Tibial nerve (tissue), 4 donors: ENCODE measurements at places on chromosomes 6 and 20. TPM values are rescaled to one million over a fixed set of nuclear protein-coding genes. Genes with fewer than 3 reads are reported as not detected.

The UNC5CL gene
- 1.5 TPM for total RNA-seq

The SRSF6 gene
- 98.5 TPM for total RNA-seq

The MACROD2 gene
- 14.1 TPM for total RNA-seq

The BMP5 gene
- 1.2 TPM for total RNA-seq

The RIN2 gene
- 65.1 TPM for total RNA-seq

- DNase-seq, result no peak
- H3K4me3 ChIP-seq, result no peak overlapping the region
- peaks cover 85% of the 10 kb centered on the region for H3K36me3 ChIP-seq
- H3K27me3 ChIP-seq, result no peaks in the 10 kb centered on the region
- no peaks in the 10 kb centered on the region for H3K4me1 ChIP-seq
These were observed 14.1 kb downstream of the TGIF2 start for GRCh38 chr20:36587388-36588070.

DNA sequence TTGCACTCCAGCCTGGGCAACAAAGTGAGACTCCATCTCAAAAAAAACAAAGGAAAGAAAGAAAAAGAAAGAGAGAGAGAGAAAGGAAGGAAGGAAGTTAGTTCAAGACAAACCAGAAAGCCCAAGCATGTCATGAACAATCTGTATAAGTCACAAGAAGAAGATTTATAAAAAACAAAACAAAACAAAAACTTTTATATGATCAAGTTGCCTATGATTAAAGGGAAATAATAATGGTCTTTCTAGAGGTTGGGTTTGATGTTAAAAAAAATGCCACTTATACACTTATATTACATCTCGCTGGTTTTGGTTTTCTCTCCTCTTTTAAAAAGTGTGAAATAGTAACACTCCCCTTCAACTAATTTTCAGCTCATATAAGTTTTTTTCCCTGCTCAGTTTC is 146.2 kb upstream of the CARMIL1 start:
- H3K27me3 ChIP-seq, result no peaks in the 10 kb centered on the region
- no peak overlapping the region for H3K27ac ChIP-seq
- no peaks in the 10 kb centered on the region for H3K36me3 ChIP-seq
- H3K4me1 ChIP-seq, result peaks cover 16% of the 10 kb centered on the region
- no peak overlapping the region for H3K4me3 ChIP-seq
- no peak for DNase-seq

DNA sequence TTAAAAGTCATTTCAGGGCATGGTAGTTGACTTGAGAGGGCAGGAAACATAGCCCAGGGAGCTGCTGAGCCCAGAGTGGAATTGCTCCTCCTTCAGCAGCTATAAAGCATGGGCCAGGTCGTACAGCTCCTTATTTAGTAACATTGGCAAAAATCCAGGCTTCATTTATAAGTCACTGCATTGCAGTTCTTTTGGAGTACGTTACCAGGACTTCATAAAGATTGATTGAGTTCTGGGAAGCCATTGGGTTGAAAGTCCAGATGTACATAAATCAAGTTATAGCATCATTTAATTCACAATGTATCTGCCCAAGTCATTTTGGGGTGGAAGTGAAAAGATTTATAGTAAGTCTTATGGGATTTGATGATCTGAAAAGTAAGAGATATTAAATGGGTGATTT is 53.0 kb upstream of the ANKEF1 start:
- no peaks in the 10 kb centered on the region for H3K27me3 ChIP-seq
- H3K4me3 ChIP-seq, result no peak overlapping the region
- no peak overlapping the region for H3K27ac ChIP-seq
- no peaks in the 10 kb centered on the region for H3K36me3 ChIP-seq
- DNase-seq, result no peak

- no peaks in the 10 kb centered on the region for H3K4me1 ChIP-seq
- no peak overlapping the region for H3K4me3 ChIP-seq
- DNase-seq, result no peak
- no peaks in the 10 kb centered on the region for H3K27me3 ChIP-seq
- no peak overlapping the region for H3K27ac ChIP-seq
- H3K36me3 ChIP-seq, result no peaks in the 10 kb centered on the region
These were observed 130.2 kb upstream of the SSTR4 start for GRCh38 chr20:22904905-22905304.

DNA sequence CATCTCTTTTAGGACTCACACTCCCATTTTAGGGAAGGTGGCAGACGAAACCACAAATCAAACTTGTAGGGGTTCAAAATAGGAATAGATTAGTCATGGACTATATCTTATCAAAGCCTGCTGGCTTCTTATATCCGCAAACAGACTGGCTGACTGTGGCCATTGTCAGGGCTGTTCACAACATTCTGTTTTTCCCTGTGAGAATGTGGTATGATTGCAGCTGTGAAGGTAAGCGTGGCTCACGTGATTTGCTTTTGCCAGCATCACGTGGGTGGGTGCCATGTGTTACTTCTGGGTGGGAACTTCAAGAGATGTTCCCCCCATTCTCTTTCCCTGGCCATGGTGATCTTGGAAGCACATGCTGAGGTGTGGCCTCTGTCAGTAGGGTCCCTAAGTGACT is 5.9 kb downstream of the IP6K3 start:
- DNase-seq, result no peak
- no peak overlapping the region for H3K27ac ChIP-seq
- no peaks in the 10 kb centered on the region for H3K36me3 ChIP-seq

DNA sequence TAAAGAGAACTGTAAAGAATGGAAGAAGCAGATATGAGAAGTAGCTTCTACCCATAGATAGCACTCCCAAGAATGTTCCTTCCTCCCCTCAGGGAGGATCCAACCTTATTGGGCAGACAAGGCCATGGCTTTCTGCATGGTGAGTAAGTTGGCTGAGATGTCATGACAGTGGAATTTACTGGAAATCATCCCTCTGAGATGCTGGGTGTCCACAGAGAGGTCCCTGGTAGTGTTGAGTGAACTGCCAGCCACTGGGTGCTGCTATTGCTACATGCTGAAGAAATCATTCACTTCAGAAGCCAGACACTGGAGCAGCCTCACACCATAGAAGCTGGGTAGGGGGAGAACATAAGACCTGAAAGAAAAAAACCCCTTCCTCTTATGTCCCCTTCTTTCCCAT is 46.4 kb upstream of the FERMT1 start:
- H3K27ac ChIP-seq, result no peak overlapping the region
- no peaks in the 10 kb centered on the region for H3K4me1 ChIP-seq
- no peak overlapping the region for H3K4me3 ChIP-seq
- H3K36me3 ChIP-seq, result no peaks in the 10 kb centered on the region
- H3K27me3 ChIP-seq, result no peaks in the 10 kb centered on the region
- no peak for DNase-seq

DNA sequence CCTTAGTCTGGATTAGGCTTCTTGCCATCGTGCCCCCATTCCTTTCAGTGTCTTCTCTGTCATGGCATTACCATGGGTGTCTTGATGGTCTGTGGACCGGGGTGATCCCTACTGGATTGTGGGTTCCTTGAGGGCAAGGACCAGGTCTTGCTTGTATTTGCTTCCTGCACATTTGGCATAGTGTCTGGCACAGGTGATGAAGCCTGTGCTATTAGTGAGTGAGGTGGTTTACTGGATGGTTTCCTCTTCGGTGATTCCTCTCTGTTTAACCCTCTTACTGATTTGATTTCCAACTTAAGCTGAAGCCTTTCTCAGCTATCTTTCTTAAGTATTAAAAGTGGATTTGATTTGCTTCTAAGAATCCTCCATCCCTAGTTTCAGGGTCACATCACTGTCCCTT is 162.3 kb downstream of the GRM1 start:
- H3K4me3 ChIP-seq, result no peak overlapping the region
- no peaks in the 10 kb centered on the region for H3K27me3 ChIP-seq
- no peak for DNase-seq

GRCh38 chr6:91626911-91627310 is 1040.0 kb upstream of the MAP3K7 start:
- H3K4me3 ChIP-seq, result no peak overlapping the region
- no peak overlapping the region for H3K27ac ChIP-seq
- H3K4me1 ChIP-seq, result no peaks in the 10 kb centered on the region
- no peaks in the 10 kb centered on the region for H3K27me3 ChIP-seq
- H3K36me3 ChIP-seq, result no peaks in the 10 kb centered on the region

DNA sequence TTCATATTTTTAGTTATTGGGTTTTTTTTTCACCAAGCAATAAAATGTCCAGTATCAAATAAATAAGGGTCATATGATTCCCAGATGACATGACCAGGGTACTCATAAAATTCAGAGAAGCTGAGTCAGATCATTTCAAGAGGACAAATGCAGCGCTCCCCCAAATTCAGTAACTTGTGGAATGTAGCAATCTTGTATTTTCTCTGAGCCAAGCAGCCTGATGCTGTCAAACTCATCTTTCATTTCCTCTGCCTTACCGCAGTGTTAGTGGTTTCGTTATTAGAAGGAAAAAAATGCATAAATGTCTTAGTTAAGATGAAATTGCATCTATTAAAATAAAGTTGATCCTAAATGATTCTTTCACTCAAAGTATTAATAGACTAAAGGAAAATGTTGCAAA is 57.8 kb upstream of the EDN1 start:
- DNase-seq, result no peak
- H3K27ac ChIP-seq, result no peak overlapping the region
- no peak overlapping the region for H3K4me3 ChIP-seq
- H3K4me1 ChIP-seq, result no peaks in the 10 kb centered on the region
- no peaks in the 10 kb centered on the region for H3K36me3 ChIP-seq

DNA sequence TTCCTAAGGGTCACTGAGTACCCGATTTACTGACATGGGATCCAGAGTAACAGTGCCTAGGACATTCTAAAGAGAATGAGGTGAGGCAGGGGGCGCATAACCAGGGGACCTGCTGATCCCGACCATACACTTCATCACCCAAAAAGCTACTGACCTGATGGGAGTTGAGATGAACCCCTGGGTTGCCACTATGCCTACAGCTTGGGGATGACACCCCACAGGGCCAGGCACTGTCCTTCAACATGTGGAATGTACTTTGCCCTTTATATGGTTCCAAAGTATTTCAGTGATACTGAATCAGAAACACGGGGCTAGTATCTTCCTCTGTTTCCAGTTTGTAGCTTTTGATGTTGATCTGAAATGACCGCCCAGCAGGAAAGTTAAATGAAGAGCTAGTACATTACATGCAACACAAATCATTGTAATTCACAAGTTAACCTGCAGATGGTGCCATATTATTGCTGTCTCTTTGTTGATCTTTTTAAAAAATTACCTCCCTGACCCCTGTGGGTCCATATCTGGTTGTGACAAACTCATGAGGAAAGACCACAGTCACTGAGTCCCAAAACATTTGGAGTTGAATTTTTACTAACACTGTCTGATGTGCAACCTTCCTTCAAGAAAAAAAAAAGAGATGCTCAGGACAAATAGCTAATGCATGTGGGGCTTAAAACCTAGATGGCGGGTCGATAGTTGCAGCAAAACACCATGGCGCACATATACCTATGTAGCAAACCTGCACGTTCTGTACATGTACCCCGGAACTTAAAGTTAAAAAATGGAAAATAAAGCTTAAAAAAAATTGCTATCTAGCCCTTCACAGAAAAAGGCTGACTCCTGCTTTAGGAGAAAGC is 42.7 kb upstream of the GCNT2 start:
- no peak overlapping the region for H3K4me3 ChIP-seq
- H3K4me1 ChIP-seq, result no peaks in the 10 kb centered on the region
- no peak for DNase-seq
- no peaks in the 10 kb centered on the region for H3K36me3 ChIP-seq
- no peaks in the 10 kb centered on the region for H3K27me3 ChIP-seq
- no peak overlapping the region for H3K27ac ChIP-seq

- no peak overlapping the region for H3K27ac ChIP-seq
- no peaks in the 10 kb centered on the region for H3K4me1 ChIP-seq
- DNase-seq, result no peak
- H3K4me3 ChIP-seq, result no peak overlapping the region
- H3K36me3 ChIP-seq, result no peaks in the 10 kb centered on the region
- H3K27me3 ChIP-seq, result no peaks in the 10 kb centered on the region
These were observed 141.3 kb upstream of the INSM1 start for GRCh38 chr20:20226554-20226953.

DNA sequence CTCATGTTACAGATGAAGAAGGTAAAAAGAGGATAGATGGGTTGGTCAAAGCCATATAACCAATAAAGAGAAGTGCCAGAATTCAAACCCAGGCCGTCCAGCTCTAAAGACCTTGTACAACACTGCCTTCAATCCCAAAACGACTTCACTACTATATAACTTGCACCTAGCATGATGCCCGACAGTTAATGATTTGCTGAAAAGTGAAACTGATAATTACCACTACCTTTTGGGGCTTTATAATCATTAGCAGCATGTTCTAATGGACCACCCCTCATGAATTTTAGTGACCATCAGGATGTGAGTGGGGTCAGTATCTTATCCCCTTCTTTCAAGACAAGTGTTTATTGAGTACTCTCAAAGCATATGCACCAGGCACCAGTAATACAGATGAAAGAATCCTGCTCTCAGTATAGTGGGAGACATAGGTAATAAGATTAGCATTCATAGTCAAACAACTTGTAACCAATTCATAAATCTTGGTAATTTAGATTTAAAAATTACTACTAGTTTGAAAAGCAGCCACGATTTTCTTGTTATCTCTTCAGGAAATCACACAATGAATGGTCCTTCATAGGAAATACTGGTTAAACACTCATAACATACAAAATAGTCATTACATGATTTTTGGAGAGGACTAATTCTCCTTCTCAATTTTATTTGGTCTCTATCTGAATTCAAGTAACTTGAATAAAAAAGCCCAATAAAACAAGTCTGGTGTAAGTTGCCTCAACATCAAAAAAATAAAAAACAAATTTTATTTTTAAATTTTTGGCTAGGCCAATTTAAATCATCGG is 98.0 kb downstream of the EPB41L2 start:
- DNase-seq, result no peak
- H3K4me1 ChIP-seq, result peaks cover 26% of the 10 kb centered on the region

DNA sequence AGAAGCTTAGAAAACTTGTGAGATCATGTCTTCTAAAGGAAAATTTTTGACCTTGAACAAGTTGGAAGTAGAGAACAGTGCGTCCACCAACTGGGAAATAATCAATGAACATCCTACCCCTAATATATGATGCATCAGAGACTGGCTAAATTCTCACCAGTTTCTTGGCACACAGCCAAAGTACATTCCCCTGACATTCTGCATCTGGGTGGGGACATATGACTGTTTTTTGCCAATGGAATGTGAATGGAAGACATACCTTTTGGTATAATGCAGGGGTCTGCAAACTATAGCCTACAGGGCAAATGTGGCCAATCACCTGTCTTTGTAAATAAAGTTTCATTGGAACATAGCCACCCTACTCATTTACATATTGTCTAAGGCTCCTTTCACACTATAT is 84.7 kb downstream of the HAO1 start:
- H3K4me3 ChIP-seq, result no peak overlapping the region
- no peaks in the 10 kb centered on the region for H3K36me3 ChIP-seq
- no peaks in the 10 kb centered on the region for H3K4me1 ChIP-seq

DNA sequence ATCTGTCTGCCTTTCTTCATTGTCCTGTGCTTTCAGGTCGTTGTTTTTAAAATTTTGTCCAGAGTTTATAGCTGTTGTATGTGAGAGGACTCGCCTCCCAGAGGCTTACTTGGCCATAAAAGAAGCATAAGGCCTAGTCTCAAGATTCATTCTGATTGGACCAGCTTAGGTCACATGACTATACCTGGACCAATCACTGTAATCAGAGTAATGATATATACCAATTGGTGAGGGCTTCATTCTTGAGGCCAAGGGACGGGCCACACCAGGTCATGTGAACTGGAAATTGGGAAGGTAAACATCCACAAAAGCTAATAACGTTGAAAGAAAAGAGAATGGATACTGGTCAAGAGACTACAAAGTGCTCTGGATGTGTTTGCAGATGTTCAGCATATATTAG is 141.4 kb upstream of the SULF2 start:
- no peaks in the 10 kb centered on the region for H3K4me1 ChIP-seq
- no peak overlapping the region for H3K27ac ChIP-seq
- H3K4me3 ChIP-seq, result no peak overlapping the region
- no peak for DNase-seq
- H3K27me3 ChIP-seq, result no peaks in the 10 kb centered on the region
